ENCODE measurements at places on chromosomes 4 and X.

GRCh38 chrX:2299871-2300270 lies 200.9 kb downstream of the DHRSX start:
- DNase-seq: no peak

DNA sequence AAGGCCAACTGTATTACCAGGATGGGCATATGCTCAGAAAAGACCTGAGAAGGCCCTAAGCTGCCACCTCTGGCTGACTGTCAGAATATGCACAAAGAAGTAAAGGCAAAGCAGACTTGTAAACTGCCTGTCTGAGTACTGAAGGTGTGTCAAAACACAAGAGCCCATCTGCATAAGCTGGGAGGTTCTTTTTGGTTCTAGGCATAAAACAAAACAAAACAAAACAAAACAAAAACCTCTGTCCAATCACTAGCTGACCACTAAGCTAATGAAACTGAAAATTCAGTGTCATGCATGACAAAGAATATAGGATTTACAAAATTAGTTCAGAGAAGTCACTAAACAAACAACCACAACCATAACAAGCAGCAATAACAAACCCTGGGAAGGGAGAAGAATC lies 20.6 kb downstream of the SH3D19 start:
- DNase-seq: no peak

GRCh38 chr4:4182835-4183568 lies 43.7 kb downstream of the OTOP1 start:
- peak; percentile 10 for DNase-seq

DNA sequence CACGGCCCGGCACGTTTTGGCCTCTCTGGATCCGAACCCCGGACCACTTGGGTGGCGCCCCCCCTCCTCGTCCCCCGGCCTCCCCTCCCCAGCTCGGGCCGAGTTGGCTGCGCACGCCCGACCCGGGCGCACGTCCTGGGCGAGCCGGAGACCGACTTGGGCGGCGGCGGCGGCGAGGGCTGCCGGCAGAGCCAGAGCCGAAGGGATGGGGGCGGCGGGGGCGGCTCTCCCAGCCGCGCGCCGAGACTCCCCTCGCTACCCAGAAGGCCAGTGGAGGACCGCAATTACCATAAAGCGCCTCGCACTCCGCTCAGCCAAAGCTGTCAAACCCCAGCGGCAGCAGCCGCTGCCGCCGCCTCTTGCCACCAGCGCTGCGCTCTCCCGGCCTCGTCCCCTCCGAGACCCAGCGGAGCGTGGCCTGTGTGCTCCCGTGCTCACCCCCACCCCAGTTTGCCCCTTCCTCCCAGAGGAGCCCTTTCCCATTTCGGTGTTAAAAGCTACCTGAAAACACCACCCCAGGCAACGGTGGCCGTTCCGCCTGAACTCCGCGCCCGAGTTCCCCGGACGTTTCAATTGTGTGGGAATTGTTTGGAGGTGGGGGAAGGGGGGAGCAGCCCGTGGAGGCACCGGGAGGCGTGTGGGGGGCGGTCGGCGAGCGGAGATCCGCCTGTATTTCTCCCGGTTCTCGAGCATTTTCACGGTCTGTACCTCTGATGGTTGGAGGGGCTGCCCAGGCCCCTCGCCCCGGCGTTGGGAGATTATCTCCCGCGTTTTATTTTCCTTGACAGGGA lies 701 bp upstream of the BCOR start:
- DNase-seq: no peak

GRCh38 chrX:100880368-100880767 lies 6.2 kb upstream of the NOX1 start:
- DNase-seq: no peak

- DNase-seq: no peak
Measured at GRCh38 chr4:53608242-53608641, 17.0 kb upstream of the LNX1 start.

- DNase-seq: no peak
Measured at GRCh38 chr4:107561481-107561880, 158.6 kb downstream of the PAPSS1 start.

All from H54 (cell line).